ENCODE measurements at places on chromosomes 1 and 21.

GRCh38 chr1:201335901-201336300 lies 41.6 kb downstream of the TNNT2 start:
- DNase-seq = no peak

- DNase-seq = no peak
These were observed 5.3 kb downstream of the HTR1D start for GRCh38 chr1:23211955-23212354.

DNA sequence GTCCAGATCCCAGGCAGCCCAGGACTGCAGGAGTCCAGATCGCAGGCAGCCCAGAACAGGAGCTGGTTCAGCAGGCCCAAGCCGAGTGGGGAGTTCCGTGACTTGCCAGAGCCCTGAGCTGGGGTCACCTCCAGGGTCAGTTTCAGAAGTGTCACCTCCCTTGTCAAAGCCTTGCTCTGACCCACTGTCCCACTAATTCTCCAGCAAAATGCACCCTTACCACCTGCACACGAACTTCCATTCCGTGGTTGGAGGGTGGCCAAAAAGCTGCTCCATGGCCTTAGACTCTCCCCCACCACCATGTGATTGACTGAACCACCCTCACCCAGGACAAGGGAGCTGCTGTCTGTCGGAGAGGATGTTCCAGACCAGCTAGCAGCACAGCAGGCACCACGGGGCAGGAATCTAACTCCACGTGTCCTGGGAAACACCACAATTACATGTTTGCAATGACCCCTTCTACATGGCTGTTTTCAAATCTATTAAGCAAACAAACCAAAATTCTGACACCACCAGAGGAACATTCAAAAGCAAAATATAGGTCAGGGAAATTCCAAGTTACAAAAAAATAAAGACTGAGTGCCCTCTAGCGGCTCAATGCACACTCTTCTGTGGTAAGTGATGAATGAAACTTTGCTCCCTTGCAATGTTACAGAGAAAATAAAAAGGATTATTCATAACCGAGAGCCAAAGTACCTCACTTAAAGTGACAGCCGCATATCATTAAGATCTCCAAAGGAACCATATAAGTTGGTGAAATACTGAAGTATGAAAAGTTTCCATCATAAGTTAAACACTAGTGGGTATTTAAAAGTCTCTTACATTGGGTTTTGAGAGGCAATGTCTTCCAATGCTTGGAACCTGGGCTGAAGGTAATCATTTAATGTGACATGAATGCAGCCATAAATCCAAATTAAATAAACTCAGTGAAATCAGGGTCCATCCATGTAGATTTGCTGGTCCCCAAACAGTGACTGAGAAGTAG lies 76.3 kb downstream of the NPHP4 start:
- no peak for DNase-seq

DNA sequence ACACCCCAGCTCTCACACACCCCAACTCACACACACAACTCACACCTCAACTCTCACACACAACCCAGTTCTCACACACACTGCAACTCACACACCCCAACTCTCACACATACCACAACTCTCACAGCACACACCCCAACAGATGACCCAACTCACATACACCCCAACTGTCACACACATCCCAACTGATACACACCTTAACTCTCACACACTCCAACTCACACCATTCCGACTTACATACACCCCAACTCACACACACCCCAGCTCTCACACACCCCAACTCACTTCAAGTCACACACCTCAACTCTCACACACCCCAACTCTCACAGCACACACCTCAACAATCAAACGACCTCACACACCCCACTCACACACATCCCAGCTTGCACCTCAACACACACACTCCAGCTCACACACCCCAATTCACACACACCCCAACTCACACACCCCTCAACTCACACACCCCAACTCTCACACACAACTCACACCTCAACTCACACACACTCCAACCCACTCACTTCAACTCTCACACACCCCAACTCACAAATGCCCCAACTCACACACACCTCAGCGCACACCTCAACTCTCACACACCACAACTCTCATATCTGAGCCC lies 66.3 kb downstream of the SETD4 start:
- DNase-seq = no peak

GRCh38 chr1:62981434-62981833 lies 197.5 kb downstream of the ATG4C start:
- DNase-seq = no peak

DNA sequence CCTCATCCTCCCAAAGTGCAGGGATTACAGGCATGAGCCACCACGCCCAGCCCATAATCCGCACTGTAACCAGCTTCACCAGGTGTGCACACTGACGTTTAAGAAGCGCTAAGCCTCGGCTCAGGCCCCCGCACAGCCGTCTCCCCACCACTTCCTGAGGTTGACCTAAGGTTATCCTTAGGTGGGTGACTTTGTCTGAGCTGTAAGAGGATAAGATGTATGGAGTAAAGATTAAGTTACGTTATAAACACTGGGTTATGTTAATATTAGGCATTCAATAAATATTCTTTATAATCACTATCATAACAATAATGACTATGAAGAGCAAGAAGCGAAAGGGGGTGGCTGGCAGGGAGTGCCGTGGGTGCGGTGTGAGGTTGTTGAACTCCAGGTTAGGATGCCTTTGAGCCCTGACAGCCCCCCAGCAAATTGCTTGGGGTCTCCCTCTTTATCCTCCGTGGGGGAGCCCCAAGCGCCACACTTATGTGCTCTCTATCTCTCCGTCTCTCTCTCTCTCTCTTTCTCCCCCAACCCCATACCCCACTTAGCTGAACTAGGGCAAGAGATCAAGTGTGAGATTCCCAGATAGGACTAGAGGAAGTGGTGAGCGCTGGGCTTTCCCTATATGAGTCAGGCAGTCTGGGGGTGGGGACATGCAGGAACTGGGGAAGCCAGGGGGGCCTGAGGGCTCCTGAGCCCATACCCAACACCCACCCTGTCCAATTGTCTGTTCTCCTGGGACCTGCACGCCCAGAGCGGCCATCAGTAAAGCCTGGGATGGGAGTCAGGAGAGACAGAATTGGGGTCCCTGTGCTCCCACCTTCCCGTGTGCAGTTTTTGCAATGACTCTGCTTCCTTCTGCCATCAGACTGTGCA lies 7.6 kb downstream of the EFHD2 start:
- no peak for DNase-seq

GRCh38 chr21:35051287-35051818 lies 2.3 kb upstream of the RUNX1 start:
- no peak for DNase-seq

GRCh38 chr1:153532181-153532580 lies 3.6 kb downstream of the S100A6 start:
- no peak for DNase-seq

DNA sequence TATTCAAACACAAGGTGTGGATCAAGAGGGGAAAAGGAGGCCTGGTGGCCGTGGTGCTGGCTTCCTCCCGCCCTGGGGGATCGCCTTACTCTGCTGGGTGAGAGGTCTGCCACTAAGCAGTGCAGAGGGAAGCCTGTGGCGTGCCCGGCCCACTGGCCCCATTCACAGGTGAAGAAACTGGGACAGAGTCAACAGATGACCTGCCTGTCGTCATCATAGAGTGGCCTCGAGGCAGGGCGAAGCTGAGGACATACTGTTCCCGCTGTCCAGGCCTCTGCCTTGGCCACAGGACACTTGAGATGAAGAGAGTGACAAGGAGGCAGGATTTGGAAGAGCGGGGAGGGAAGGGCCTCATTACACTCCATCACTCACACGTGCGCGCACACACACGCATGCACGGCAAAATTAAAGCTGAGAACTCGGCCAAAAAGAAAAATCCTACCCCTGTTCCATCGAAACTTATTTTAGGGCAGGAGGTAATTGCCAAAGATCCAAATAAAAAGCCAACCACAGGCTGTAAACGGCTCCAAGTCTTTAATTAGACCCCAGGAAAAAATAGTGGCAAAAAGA lies 50.5 kb downstream of the CASZ1 start:
- no peak for DNase-seq

GRCh38 chr1:42682739-42683531 lies 717 bp downstream of the YBX1 start:
- peak; percentile 16 for DNase-seq

DNA sequence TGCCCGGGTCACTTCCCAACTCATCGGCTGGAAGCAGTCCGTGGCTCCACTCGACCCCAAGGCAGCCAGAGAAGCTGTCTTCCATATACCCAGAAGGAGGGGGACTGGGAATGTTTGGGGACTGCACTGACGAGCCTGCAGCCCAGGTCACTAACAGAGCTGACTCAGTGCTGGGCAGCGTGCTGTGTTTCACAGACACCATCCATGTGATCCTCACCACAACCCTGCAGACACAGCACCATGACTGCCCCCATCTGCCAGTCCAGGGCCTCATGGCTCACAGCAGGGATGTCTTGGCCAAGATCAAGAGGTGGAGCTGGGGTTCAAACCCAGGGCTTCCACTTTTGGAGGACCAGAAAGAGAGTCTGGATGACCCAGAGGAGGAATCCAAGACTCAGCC lies 67.9 kb downstream of the KLHDC7A start:
- no peak for DNase-seq

DNA sequence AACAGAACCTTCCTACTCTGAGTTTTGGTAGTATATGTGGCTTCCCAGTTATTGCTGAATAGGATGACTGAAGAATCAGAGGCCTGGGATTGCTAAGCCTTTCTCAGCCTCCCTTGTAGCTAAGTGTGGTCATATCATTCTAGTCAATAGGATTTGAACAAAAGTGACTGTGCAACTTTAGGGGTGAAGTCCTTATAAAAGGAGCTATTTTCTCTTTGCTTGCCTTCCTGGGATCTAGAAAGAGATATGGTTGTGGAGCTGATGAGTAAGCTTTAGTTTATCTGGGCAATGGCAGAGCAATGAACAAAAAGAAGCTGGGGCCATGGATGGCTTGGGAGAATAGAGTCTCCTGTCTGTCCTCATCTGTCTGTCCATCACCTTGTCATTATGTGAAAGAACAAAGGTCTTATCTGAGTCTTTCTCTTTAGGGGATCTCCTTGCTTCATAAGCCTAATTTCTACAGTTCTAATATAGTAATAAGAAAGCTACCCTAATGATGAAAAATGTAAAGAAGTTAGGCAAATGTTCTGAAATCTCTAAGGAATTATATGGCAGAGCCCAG lies 91.5 kb downstream of the TENT5C start:
- DNase-seq = no peak

DNA sequence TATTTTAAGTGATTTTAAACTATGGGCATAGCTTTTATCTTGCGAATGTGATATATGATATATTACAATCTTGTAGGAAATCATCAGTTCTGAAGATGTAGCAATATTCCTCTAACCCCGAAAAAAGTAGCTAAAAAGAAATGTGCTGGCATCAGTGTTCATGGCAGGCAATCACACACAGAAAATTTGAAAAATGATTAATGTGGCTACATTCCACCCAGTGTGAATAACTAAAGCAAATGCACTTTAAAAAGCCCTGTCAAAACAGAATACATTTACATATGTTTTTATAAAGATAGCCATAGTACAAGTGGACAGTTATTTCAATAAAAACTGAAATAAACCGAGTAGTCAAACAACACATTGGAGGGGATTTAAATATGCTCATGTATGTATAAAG lies 260.2 kb downstream of the HHAT start:
- no peak for DNase-seq

GRCh38 chr1:219529116-219529515 lies 83.8 kb downstream of the ZC3H11B start:
- DNase-seq = no peak

DNA sequence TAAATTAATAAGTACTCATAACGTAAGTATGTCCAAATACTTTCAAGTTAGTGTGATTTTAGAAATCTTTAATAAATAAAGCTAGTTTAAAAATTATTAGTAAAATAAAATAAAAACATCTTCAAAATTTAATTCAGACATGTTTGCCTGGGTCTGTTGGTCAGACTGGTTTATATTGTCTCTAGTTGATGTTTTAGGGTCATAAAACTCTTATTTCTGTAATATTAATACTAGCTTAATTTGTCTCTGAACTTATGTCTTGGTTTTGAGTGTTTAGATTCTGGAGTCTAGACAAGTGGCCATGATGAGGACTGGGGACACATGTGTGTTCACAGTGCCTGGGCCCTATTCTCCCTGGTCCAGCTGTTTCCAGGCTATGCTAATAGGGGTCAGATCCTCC lies 184.5 kb upstream of the TNR start:
- no peak for DNase-seq

- no peak for DNase-seq
These were observed 15.0 kb upstream of the CELA3B start for GRCh38 chr1:21961799-21962198.

GRCh38 chr1:50735443-50735842 lies 224.6 kb downstream of the FAF1 start:
- no peak for DNase-seq

- DNase-seq = no peak
These were observed 104.9 kb upstream of the SNX7 start for GRCh38 chr1:98556521-98557158.

DNA sequence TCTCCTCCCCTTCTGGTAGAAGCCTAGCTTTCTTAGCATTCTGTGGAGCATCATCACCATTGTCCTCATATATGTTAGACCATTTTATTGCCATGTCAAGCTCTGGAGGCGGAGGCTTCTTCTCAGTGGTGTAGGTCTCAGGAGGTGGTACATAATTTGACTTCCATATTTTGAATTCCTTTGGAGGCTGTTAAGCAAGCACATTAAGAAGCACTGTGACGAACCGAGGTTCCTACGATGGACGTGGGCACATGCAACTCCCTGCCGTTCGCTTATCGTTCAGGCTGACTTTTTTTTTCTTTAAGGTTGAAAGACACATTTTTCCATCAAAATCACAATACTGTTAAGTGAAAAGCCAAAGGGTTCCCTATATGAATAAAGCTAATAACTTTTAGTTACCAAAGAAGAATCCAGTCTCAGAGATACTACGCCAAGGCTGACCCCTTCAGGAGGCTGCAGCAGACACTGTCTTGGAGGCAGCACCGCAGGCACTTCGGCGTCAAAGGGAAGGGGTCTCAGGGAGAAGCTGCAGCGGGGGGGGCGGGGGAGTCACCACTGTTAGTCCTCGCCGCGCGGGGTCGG lies 835 bp downstream of the C1orf52 start:
- DNase-seq = no peak

DNA sequence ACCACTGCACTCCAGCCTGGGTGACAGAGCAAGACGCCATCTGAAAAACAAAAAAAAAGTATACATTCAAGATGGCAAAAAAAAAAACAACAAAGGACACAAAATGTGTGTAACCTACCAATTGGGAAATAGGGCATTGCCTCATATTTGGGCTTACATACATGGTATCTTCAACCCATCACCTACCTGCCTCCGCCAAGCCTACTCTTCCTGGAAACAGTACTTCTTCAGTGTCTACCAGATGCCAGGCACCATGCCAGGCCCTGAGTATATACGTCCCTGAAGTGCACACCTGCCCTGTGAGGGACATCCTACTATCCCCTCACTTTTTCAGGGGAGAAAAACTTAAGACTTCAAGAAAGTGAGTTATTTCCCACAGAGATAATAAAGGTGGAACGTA lies 160.2 kb downstream of the TOMM20 start:
- DNase-seq = no peak

- no peak for DNase-seq
These were observed 16.2 kb downstream of the WDR47 start for GRCh38 chr1:109025694-109026093.

DNA sequence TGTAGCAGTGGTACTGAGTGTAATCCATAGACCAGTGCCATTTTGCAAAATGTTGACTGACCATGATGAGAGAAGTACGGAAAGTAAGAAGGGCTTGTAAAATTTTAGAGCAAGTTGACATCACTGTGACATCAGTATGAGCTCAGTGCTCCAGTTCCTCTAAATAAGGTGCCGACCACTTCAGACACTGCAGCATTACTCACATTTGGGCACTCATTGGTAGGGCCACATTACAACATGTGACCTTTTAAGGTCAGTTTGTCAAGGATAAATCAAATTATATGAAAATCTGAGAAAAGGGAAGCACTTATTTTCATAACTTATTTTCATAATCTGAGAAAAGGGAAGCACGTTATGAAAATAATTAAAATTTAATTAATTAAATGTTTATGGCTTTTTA lies 128.0 kb upstream of the ERG start:
- DNase-seq = no peak
